ENCODE measurements at places on chromosomes 6 and 20.
A peak's percentile ranks its signal among the peaks of the same experiment; 100 is the strongest.

GRCh38 chr6:47182291-47182957, 127.3 kb downstream of the TNFRSF21 start:
- DNase-seq: no peak

GRCh38 chr6:167764713-167765479, 61.8 kb upstream of the AFDN start:
- DNase-seq: no peak

- DNase-seq: no peak
Observed at GRCh38 chr6:89440200-89440599, 7.2 kb downstream of the ANKRD6 start.

DNA sequence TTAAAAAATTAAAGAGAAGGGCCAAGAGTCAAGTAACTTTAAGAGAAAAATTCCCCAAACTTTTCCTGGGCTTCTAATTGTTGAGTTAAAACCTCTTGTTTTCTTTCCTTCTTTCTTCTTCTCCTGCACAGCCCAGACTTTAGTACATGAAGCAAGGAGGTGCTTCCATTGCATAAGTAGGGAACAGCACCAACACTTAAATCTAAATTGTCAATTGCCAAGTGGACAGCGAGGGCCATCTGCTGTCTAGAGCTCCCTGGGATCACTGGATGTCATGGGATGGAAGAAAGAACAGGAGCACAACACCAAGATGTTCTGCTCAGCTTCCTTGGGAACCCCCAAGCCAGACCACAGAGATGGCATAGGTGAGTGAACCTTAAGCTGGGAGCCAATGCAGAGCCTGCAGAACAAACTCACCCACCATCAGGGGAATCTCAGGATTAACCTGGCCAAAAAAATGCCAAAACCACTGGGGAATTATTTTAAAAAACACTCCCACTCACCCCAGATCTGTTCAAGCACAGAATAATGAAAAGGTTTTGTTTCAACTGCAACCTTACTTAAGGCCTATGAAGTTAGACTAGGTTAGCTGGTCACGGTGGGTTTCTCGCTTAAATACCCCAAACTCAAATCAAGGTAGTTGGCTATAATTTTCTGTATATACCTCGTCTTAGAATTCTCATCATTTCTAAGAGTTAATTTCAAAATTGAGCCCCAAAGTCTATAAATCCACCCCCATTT, 67.8 kb downstream of the TNFRSF21 start:
- DNase-seq: peak; percentile 23

DNA sequence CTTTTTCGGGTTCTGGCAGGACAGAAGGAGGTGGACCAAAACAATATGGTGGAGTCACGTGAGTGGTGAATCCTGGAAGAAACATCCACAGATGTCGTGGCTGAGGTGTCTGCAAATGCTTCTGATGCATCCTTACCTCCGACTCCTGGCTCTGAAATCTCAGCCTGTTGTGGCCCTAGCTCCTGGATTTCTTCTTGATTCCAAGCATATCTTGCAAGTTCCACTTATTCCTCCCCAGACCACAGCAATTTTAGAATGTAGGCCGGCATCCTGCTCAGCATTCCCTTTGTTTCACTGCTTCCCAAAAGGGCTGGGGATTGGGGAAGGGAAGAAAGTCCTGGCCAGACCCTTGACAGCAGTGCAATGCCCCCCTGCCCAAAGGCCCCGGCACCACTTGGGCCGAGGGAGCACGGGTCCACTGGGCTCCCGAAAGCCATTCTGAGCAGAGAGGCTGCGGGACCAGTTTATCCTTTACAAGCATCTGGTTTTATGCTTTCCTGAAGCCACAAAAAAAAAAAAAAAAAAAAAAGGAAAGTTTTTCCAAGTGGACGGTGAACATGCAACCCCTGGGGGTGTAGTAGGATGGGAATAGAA, 200.9 kb upstream of the RNF24 start:
- DNase-seq: no peak

DNA sequence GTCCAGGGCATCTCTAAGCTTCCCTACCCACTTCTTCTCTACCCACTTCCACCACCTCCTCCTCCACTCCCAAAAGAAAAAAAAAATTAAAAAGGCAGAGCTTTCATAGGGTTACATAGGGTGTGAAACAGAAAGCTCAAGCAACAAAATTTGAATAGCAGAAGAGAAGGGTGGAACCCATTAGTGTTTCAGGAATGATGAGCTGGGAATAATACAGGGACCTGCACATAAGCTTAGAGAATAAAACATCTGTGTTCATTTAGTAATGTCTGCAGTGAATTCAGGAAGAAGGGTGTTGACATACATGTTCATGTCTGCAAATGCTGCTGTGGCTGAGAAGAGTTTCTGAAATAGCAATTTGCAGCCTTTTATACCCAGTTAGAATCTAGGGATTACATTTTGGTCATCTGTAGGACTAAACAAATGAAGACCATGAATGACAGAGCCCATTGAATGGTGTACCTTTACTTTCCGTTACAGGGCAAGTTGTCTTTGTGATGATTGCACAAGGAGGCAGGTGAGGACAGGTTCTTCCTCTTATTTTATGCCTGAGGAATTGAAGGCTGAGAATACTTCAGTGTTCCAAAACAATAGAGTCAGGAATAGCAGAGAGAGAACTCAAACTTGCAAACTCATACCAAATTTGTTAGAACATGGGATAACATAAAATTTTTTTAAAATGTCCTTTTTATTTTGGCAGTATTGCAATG, 975.1 kb downstream of the TFAP2A start:
- DNase-seq: no peak

Measured in K562 (cell line).